ENCODE measurements at places on chromosomes 2 and 18.
A peak's percentile ranks its signal among the peaks of the same experiment; 100 is the strongest.

DNA sequence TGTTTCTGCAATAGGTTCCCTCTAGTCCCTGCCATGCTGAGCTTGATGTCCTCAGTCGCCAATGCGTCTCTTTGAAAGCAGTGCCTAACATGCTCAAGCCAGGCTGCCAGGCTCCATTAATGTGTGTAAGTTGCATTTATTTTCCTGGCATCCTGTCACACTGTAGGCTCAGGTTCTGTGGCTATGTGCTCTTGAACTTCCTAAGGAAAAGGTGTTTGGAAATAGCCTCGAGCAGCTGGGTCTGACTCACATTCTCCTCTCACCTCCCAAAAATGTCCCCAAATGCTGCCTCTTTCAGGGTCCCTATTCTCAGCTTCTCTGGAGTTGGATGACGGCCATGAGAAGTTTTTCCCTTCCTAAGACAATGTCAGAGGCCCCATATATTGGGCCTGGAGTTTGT, 58.0 kb upstream of the SLC14A2 start:
- no peak for DNase-seq

DNA sequence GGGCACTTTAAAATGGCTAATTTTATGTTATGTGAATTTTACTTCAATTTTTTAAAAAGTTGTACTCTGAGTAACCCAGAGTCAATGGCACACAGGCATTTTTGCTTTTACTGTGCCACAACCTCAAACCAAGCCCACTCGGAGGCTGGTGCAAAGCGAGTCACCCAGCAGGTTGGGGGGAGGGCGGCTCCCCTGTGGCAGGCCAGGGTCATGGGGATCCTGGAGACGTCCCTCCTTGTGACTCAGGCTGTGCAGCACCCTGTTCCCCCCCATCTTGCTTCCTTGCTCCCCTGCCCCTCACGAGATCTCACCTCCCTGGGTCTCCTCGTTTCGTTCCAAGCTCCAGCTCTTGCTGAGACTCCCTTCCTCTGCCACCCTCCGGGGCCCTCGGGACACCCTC, 58.6 kb downstream of the POMC start:
- DNase-seq: no peak

- no peak for DNase-seq
Measured at GRCh38 chr2:43437363-43437762, 158.5 kb downstream of the THADA start.

- no peak for DNase-seq
Measured at GRCh38 chr2:176085120-176085788, 1.5 kb upstream of the EVX2 start.

DNA sequence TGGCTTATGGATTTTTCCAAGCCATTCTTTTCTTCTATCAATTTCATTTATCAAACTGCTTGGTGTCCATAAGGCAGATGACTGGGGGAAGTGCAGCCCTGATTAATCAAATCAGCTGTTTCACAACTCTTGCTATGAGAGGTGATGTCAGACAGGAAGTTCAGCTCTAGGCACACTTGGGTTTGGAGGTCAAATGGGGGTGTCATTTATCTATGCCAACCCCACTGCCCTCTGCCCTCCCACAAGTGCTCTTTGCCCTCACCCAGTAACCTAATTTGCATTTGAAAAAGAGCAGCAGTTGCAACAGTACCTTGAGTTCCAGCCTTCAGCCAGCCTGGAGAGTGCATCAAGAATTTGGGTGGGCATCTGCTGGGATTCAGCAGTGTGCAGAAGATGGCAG, 431.3 kb upstream of the SPRED2 start:
- DNase-seq: no peak

GRCh38 chr2:42996528-42996927, 204.1 kb upstream of the HAAO start:
- no peak for DNase-seq

DNA sequence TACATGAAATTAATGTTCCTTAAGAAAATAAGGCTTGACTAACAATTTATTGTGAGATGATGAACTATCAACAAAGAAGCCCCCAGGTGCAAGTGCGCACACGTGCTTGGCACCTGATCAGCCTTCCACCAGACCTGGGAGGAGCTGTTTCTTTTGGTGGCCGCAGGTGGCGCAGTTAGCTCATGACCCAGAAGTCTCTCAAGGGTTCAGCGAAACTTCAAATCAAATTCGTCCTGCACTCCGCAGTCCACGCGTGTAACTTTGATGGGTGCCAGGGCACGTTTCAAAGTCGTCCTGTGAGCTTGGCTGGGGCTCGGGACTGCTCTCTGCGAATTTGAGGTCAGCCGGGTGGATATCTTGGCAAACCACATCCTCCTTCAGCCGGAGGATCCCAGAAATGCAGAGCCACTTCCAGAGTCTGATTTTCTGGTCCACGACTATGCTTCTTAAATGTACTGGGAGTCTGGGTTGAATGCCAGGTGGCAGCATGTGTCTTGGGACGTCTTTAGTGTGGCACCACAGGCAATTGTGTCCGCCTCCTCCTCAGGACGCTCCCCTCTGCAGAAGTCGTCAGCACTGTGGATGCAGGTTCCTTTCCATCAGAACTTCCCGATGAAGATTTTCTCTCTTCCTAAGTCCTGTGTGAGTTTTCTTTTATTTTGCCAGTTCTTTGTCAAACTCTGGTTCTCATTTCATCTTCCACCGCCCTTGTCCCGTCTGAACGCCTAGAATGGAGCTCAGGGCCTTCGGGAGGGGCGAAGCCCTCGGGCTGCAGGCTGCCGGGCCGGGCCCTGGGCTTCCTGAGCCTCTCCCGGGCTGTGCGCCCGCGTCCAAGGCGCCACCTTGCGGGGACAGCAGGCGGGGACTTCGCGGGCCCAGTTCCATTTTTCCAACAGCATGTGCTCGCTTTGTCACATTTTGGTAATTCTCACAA, 61.3 kb upstream of the RAPGEF4 start:
- DNase-seq: no peak

- no peak for DNase-seq
Measured at GRCh38 chr2:75134860-75135259, 64.5 kb downstream of the TACR1 start.

DNA sequence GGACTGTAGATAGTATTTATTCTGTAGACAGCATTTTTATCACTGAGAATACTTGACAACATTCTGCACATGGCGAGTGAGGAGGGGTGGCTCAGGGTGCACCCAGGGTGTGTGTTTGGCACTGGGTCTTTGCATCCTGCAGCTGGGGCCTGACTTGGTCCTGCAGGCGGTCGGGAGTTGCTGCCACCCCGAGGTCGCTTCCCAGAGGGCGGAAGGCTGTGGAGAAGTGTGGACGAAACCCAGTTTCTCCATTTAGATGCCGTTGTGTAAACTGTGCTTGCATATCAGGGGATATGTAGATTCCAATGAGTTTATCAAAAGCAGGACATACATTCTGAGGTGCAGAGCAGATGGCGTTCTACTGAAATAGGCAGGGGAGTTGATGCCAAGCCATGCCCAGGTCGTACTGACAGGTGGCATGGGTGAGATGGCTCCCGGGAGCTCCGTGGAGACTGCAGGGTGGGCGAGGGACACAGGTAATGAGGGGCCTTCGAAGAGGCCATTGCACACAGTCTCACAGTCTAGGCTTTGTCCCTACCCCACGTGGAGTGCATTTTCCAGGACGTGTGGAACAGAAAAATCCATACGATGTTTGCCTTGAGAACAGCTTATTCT, 74.5 kb downstream of the RTP5 start:
- DNase-seq: no peak

- no peak for DNase-seq
Measured at GRCh38 chr2:70927641-70928040, 8.1 kb upstream of the ATP6V1B1 start.

- peak; percentile 20 for DNase-seq
Measured at GRCh38 chr2:225192869-225193268, 150.6 kb upstream of the DOCK10 start.

DNA sequence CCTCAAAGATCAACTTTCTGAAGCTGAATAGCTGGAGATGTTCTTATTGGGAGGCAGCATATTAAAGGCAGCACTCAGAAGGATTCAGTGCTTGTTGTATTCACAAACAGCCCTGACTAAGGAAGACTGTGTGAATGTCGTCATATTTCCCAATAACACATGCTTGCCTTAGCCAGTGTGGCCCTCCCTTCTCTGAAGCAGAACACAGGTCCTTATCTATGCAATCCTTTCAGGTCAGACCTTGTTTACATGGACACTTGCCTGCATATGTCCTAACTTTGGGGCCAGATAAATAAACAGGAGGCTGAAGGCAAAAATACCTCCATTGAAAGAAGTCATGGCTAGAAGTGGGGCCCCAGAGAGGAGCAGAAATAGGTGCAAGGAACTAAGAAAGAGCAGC, 97.2 kb downstream of the SLC4A3 start:
- no peak for DNase-seq

GRCh38 chr2:75586971-75587370, 26.2 kb upstream of the EVA1A start:
- no peak for DNase-seq

DNA sequence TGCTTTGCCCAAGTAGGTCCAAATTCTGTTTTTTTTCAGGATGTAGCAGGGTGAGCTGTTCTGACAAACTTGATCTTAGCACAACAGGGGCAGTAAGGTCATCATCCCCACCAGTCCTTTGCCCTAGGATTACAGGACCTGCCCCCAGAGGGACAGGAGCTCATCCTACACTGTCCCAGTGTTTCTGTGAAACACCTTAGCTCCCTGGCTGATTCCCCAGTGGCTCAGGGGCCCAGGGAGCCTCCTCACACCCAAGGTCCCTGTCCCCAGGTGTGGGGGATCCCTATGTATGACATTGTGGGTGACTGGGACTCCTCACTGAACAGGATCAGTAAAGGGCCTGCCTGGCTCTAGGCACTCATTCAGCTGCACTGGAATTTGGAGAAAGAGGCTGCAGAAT, 191.2 kb downstream of the ANKRD30B start:
- no peak for DNase-seq

DNA sequence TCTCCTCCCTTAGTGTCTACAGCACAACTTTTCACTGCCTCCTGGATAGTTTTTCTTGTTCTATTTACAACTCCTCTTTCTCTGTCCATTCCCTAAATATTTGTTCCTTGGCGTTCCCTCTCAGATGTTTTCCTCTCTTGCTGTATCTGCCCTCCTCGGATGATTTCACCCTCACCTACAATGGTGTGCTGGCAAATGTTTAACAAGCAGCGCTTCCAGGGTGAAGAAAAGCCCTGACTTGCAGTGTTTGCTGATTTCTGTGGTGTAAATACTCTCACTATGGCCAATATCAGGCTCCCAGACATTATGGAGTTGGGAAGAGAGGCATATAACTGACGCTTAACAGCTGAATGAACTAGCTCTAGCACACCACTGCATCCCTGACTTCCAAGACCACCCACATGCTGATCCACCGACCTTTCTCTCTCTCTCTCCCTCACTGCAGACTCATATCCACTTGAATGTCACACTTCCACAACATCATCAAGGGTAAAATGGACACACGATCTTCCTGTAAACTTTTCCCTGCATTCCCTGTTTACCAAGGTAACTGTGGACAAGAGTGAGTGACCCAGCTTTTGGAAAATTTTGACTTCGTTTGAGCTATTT, 31.5 kb upstream of the SPTBN1 start:
- DNase-seq: no peak

DNA sequence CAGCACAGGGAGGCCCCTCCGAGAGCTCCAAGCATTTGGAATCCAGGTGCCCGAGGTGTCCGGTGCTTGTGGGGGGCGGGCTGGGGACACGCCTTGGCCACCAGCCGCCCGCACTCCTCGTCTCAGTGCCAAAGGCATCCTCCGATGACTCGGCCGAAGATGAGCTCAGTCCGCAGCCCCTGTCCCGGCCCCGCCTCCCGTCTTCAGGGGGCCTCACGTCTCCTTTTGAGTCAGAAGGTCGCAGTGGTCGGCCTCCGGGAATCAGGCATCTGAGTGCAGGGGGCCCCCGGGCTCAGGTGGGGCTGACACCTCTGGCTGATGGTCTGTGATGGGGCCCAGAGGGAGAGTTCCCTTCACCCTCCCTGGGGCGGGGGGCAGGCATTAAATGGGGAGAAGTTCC, 74.8 kb downstream of the NFATC1 start:
- no peak for DNase-seq

- no peak for DNase-seq
Measured at GRCh38 chr2:65215946-65216345, 11.7 kb upstream of the ACTR2 start.

DNA sequence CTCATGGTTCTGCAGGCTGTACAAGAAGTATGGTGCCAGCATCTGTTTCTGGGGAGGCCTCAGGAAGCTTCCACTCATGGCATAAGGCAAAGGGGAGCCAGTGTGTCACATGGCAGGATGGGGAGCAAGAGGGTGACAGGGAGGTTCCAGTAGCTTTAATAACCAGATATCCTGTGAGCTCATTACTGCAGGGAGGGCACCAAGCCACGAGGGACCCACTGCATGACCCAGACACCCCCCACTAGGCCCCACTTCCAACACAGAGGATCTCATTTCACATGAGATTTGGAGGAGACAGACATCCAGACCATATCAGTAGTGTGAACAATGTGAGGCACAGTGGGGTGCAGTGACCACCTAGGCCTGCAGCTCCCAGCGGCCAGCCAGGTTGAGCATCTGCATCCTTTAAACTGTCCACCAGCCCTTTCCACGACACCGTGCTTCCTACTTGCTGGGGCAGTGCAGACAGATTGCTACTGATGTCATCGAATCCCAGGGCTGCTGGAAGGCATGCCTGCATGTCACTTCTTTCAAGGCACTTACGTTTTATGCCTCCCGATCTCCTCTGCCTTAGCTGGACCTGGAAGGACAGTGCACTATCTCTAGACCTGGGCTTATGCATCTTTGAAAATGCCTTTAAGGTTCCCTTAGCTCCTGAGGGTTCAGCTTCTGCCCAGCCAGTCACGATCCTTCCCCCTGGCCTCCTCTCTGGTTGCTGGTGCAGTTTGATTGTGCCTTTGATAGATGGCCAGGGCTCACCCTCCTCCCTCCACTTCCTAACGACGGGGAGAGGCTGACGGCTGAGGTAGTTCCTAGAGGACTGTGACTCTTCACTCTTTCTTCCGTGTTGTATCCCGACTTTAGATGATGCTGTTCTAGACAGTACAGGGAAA, 174.3 kb downstream of the FAM210A start:
- no peak for DNase-seq

- DNase-seq: no peak
Measured at GRCh38 chr2:186342029-186342428, 144.0 kb upstream of the ZC3H15 start.

DNA sequence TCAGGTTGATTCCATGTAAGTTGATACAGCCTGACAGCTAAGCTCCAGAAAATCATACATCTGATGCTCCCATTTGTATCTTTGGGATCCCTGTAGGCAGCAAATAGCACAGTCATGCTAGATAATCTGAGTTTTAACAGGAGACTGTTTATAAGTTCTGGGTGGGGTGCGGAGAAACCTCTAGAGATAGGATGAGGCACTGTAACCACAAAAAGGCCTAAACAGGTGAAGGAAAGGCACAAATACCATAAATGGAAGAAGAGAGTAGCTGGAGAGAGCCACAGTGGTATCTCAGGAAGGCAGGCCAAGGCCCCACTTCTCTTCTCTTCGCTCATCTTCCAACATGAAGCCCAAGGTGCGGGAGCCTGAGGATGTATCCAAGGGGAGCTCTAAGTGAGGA, 18.1 kb upstream of the B4GALT6 start:
- no peak for DNase-seq

All from non-pigmented ciliary epithelial cell (primary cell).